HT-29 (cell line): ENCODE measurements at places on chromosomes 1 and 21.

DNA sequence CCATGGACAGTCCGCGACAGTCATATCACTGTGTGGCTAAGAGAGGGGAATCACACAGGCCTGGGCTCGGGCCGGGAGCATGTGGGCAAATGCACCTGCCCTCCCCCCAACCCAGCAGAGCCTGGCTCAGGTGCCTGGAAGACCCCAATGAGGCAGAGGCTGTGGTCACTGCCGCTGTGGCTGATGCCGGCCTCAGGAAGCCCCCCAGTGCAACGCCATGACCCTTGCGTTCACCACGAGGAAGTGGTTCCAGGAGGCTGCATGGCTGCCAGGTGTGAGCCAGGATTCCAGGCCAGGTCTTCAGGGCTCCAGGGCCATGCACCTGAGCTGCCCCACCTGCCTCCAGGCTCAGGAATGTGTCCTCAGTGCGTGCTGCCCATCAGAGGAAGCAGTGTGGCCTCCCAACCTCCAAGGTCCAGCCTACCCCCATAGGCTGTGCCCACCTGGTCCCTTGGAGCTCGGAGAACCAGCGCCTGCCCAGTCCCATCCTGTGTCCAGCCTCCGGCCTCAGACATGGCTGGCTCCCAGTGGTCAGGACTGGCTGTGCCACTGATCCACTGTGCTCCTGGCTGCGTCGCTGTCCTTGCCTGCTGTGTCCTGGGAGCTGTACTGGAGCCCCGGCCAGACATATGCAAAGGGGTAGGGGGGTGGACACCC is 8.0 kb downstream of the ARHGEF16 start:
- DNase-seq: no peak

DNA sequence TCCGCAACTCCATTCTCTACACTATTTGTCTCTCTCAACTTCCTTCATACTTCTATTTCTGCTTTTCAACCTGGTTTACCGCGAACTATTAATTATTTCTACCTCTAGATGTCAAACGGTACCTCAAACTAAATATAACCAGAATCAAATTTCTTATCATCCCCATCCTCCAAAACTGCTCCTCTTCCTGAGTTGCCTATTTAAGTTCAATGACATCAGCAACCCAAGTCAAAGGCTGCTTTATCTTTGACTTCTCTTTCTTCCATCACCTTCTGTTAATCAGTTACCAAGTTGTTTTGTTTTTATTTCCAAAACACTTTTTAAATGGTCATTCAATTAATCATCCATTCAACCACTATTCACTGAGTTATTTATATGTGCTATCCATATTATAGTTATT is 171.9 kb downstream of the COL24A1 start:
- no peak for DNase-seq

- no peak for DNase-seq
Observed at GRCh38 chr1:165874643-165875042, 47.2 kb downstream of the UCK2 start.

DNA sequence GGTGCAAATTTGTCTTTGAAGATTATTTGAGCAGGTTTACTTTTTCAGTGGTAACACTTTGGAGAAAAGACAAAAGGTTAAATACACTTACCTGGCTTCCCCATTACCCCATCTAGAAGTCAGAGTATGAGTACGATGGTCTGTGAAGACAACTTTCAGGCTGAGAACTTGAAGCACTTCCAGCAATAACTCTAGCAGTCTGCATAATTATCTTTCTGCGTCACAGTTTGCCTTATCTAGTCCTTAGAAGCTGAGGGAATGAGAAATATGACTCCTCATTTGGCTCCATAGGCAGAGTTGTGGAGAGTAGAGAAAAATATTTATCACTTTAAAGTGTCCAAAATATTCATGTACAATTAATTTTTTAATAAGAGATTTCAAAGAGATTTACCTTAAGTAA is 323.4 kb upstream of the CAMK1G start:
- no peak for DNase-seq

GRCh38 chr21:29771491-29772066 is 168.2 kb downstream of the GRIK1 start:
- DNase-seq: no peak

- no peak for DNase-seq
Observed at GRCh38 chr1:8165595-8166360, 139.7 kb upstream of the ERRFI1 start.

DNA sequence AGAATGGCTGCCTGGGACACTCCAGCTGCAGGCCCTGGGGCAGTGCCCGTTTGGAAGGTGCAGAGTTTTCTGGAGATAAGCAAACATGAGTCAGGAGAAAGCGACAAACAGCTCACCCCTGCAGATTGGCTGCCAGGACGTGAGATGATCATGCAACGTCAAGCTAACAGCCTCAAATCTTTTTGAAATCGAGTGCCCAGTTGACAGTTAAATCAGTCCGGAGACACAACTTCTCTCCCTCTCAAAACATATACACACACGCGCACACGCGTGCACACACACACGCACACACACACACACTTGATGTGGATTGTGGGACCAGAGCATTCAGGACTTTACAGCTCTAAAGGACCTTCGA is 49.4 kb downstream of the TENT5C start:
- DNase-seq: no peak

GRCh38 chr1:150162862-150163706 is 13.4 kb downstream of the PLEKHO1 start:
- peak; percentile 7 for DNase-seq

- no peak for DNase-seq
Observed at GRCh38 chr1:247077876-247078257, 744 bp downstream of the ZNF670 start.

- peak; percentile 78 for DNase-seq
Observed at GRCh38 chr1:244796719-244797406, 38.6 kb upstream of the COX20 start.

DNA sequence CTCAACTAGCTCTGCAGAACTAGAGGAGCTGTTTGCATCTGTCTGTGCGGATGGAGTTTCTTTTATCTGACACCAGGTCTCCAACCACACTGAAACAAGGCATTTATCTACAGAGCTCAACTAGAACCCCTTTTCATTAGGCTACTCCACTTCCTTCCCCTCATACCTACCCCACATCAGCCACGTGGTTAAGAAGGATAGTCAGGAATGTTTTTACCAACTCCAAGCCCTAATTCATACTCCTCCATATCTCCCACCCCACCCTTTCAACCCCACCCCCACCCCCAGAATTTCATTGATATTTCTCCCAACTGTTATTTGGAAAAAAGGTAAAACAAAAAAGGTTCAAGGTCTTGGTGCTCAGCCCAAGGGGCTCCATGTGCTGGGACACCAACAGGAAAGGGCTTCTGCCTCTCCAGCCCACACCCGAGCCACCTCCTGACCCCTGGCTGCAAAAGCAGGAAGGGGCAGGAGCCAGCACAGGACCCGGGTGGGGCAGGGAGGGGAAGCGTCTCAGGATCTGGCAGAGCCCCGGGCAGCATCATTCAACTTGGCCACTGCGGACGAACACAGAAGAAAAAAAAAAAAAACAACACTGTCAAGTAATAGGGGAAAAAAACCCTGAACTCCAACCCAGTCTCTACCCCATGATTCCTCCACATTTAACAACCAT is 7.0 kb downstream of the ENSA start:
- no peak for DNase-seq
